ENCODE measurements at places on chromosomes 7 and 10.

DNA sequence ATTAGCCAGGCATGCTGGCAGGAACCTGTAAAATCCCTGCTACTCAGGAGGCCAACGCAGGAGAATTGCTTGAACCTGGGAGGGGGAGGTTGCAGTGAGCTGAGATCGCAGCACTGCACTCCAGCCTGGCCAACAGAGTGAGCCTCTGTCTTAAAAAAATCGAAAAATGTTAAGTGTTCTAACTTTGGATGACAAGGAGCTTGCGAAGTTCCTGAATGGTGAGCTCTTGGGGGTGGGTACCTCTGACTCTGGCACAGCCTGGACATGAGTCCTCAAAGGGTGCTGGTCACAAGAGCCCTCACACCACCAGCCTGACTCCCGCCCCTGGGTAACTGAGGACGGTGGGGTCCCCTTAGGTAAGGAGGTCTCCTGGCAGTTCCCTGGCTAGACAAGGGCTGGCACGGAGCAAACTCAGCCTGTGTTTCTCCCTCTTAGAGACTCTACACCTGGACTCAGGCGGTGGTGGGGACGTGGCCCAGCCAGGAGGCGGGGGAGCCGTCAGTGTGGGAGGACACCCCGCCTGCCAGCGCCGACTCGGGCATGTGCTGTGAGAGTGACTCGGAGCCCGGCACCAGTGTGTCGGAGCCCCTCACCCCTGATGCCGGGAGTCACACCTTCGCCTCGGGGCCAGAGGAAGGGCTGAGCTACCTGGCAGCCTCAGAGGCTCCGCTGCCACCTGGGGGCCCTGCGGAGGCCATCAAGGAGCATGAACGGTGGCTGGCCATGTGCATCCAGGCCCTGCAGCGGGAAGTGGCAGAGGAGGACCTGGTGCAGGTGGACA is 24.1 kb downstream of the AMZ1 start:
- no peak for DNase-seq

- DNase-seq, result no peak
These were observed 6.6 kb downstream of the LRRC18 start for GRCh38 chr10:48932831-48933664.

- DNase-seq, result no peak
These were observed 7.0 kb downstream of the LZTS2 start for GRCh38 chr10:101006593-101007098.

- DNase-seq, result no peak
These were observed 167.4 kb downstream of the PTPN20 start for GRCh38 chr10:47078393-47079203.

GRCh38 chr7:27860800-27861199 is 120.8 kb downstream of the TAX1BP1 start:
- no peak for DNase-seq

GRCh38 chr10:52688899-52689298 is 83.7 kb downstream of the MBL2 start:
- DNase-seq, result no peak

DNA sequence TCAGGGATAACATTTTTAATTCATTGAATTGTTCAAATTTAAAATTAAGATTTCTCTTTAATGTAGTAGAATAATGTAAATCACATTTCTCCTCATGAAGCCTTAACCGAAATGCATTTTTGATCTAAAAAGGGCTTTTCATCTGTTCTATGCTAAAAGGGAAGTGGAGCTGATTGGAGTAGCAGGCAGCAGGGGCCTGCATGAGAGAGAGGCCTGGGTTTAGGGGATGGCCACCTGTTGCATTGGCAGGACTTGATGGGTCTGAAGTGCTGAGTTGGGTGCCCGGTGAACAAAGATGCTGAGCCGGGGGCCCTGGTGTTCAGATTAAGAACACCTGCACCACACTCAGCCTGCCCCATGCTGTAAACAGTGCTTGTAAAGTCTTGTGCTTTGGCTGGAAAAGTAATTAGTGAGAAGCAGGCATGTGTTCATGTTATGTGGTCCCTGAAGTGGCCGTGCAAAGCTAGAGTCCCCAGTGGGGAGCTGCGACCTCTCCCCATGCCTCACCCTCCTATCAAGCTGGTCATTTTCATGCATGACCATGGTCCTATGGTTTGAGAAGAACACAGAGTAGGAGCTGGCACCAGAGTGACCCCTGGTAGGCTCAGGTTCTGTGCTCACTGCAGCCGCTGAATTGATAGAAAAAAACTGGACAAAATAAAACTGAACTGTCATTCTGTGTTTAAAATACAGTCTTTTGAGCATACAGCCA is 124.3 kb downstream of the ADCY1 start:
- no peak for DNase-seq

DNA sequence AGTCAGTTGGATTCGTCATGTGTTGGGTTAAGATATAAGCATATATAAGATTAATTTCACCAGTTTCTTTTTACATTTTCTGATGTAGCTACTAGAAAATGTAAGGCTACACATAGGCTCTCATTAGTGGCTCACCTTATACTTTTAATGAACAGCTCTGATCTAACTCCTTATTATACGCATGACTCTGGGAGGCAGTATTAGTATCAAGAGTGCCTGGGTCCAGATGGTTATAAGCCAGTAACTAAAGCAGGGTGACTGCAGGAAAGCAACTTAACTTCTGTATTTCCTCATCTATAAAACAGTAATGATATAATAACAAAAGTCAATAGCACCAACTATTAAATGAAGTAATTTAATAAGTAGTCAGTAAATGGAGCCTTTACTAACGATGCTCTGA is 1.4 kb upstream of the ELMO1 start:
- no peak for DNase-seq

DNA sequence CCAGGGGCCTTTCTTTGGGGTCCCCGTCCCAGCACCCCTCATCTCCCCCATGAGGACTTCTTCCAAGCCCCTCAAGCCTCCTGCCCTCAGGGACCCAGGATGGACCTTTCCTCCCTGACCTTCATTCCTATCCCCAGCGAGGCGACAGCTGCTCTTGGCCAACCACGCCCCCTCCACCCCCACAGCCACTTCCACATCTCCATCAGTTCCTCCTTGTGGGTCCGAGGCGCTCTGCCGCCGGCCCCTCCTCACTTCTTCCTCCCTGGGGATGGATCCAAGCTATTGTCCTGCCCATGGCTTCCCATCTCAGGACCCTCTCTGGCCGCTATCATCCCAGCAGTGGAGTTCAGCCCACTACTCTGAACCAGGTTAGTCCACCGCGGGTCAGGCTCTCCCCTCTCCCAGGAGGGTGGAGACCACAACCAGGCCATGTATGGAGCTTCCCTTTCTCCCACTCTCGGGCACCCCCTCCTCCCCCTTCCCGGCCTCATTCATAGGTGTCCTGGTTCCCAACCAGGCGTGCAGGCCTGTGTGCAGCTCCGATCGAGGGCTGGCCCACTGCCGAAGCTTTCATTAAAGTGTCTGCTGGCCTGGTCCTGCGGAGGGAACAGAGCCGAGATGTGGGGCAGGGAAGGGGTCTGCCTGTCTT is 1.7 kb upstream of the SH2B2 start:
- DNase-seq, result no peak

GRCh38 chr10:13993169-13993568 is 337.6 kb downstream of the FRMD4A start:
- no peak for DNase-seq

DNA sequence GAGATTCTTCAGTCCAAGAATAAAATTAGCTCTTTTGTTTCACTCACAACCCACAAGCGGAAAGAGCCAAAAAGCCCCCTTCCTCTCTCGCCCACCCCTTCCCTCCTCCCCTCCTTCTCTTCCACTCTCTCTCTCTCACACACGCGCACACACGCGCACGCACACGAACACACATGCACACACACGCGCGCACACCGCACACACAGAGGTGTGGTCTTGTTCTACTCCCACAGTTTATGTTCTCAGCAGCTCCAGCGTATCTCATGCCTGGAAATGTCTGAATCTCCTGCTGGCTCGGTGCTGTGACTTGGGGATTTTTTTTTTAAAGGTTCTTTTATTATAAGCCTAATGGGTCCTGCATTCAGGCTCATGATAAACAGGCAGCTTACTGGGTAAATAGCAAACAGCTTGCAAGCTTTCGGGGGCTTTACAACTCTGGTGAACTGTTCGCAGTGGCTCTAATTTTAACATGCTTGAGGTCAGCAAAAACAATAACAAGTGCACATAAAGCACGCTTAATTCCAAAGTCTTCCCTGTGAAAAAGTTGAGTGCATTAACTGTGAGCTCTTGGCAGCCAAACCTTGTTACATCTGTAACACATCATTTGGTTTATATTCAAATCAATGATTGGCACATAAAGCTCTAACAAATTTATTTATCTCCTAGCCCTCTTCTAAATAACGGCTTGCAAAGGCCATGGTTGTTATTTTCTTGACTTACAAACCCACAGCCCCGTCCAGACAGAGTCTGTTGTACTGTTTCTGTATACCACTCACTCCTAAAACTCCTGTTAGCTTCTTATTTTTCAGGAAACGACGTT is 424.1 kb upstream of the MGMT start:
- no peak for DNase-seq

DNA sequence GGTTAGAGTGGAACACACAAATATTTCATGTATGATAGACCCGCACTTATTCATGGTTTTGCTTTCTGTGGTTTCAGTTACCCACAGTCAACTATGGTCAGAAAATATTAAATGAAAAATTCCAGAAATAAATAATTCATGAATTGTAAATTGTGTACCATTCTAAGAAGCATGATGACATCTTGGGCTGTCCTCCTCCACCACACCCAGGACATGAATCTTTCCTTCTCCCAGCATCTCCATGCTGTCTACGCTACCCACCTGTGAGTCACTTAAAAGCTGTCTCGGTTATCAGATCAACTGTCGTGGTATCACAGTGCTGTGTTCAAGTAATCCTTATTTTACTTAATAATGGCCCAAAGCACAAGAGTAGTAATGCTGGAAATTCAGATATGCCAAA is 419.6 kb upstream of the NRP1 start:
- DNase-seq, result no peak

GRCh38 chr10:78960316-78960800 is 108.4 kb upstream of the ZMIZ1 start:
- DNase-seq, result no peak
